GDM1 (cell line): ENCODE measurements at places on chromosomes 2 and 18.
A peak's percentile ranks its signal among the peaks of the same experiment; 100 is the strongest.

DNA sequence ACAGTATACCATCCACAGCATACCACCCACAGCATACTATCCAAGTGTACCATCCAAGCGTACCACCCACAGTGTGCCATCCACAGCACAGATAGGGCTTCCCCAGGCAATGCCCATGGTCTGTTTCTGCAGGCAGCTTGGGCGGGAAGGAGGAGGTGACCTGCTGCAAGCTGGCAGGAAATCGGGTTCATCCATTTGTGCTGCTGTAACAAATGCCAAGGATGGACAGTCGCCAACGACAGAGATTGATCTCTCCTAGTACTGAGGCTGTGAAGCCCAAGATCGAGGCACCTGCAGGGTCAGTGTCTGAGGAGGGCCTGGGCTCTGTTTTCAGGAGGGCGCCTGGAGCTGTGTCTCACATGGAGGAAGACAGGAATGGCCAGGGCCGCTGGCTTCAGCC, 93.6 kb upstream of the SNTG2 start:
- no peak for DNase-seq

DNA sequence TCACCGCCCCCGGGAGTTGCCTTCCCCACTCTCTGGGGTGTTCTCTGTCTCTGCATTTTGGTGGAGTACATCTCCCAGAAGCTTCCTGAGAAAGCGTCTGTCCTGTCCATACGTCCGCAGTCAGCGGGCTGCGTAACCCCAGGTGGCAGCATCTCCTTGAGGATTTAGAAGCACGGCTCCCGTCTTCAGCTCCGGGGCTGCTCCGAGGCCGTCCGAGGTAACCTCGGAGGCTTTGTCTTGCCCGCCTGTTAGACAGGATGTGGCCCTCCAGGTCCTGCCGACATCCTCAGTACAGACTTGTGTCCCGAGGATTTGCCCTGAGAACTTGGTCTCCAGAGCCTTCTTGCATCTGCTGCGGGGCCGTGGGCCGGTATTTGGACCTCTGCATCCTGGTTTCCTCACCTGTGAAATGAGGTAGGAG, 58.4 kb downstream of the CTDP1 start:
- no peak for DNase-seq

GRCh38 chr2:206457188-206457634, 13.9 kb downstream of the ADAM23 start:
- DNase-seq: no peak

- no peak for DNase-seq
Measured at GRCh38 chr2:44949329-44950151, 8.0 kb downstream of the SIX3 start.

DNA sequence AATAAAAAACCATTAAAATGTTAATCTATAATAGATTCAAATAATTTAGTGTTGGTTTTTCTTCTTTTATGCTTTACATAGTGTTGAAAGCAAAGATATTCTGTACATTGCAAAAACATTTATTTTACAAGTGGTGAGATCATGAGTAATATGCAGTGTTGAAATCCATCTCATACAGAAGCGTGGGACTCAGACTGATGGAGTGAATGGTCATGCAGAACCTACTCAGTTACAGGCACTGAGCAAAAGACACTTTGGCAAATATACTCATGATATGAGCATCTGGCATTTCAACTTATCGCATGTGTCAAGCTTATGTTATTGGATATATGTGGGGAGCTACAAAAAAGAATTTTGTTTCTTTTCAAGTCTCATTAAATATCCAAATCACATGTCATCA, 620.2 kb upstream of the NETO1 start:
- DNase-seq: no peak

DNA sequence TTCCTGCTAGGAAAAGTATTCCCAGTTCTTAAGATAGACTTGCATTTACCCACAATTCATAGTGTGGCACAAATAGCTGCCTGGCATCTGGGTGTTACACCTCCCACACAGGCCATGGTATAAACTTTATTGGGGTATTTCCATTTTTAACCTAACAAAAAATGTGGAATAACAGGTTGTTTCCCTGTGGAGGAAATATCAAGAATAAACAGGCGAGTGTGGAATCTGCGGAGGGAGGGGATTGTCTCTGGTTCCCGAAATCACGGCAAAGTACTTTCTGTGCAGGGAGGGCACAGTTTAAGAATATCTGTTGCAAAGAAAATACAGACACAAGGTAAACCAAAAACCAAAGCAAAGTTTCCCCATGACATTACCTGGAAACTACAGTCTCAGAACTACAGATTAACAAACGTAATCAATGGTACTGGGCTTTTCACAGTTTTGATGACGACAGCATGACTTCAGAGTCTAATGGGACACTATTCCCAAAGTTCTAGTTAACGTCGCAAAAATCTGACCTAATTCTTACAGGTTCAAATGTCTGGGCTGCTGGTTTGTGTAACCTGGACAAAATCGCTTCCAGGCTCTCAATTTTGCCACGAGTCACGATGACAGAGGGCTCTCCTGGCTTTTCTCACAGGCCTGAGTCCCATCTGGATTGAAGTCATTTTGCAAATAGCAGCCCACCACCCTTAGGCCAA, 1.4 kb downstream of the STARD7 start:
- DNase-seq: no peak

DNA sequence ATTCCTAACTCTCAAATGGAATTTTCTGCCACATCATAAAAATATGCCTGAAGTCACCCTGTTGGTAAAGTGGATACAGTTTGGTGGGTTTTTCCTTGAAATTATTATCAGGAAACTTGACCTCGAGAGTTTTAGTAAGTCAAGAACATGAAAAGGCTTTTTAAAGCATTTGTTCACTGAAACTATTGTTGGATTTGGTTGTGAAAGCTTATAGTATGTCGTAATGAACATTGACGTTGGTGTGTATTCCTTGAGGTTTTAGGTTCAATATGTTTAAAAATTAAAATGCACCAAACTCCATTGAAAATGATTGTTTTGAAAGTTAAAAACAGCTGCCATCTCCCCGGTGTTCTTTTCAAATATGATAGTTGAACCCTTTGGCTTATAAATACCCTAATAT, 30.8 kb downstream of the AOX1 start:
- no peak for DNase-seq

DNA sequence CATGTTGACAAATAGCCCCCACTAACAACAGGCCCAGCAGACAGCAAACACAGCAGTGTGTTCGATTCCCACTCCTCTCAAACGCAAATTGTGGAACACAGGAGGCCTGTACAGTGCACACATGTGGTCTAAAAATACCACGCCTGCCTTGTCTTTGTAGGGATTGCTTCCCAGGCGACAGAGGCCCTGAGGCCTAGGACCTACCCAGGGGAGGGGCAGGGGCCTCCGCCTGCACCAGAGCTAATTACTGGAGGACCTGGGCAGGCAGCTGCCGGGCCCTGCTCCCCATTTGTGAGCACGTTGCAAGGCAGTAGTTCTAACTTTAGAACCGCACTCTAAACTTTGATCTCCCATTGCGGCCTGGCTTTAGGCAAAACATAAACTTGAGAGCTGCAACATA, 316.0 kb downstream of the TXNL1 start:
- no peak for DNase-seq

DNA sequence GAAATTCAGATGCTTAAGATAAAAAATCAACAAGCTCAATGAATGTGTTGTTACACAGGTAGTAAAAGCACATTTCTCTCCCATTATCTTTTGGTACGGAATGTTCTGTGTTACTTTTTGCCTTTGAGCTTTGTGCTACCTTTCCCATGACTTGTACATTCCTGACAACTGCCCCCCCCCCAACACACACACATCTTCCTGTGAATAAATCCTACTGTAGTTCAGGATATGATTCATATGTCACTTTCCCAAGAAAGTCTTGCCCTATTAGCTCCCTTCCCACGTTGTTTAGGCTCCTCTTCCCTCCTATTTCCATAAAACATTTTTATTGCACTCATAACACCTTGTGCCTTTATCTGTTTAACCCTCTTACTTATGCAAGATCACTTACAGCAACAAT, 442.6 kb upstream of the LRATD1 start:
- DNase-seq: no peak

DNA sequence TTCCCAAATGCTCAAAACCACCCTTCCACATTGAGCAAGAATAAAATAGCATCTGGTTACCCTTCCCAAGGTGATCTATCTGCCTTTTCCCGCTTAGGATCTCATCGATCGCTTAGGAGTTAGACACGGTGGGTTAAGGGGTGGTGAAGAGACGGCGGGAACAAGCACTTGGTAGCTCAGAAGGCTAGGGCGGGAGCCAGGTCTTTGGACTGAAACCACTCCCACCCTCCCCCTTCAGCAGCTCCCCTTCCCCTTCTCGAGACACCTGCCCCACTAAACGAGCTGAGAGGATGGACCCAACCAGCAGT, 513 bp downstream of the THOC1 start:
- peak; percentile 48 for DNase-seq

DNA sequence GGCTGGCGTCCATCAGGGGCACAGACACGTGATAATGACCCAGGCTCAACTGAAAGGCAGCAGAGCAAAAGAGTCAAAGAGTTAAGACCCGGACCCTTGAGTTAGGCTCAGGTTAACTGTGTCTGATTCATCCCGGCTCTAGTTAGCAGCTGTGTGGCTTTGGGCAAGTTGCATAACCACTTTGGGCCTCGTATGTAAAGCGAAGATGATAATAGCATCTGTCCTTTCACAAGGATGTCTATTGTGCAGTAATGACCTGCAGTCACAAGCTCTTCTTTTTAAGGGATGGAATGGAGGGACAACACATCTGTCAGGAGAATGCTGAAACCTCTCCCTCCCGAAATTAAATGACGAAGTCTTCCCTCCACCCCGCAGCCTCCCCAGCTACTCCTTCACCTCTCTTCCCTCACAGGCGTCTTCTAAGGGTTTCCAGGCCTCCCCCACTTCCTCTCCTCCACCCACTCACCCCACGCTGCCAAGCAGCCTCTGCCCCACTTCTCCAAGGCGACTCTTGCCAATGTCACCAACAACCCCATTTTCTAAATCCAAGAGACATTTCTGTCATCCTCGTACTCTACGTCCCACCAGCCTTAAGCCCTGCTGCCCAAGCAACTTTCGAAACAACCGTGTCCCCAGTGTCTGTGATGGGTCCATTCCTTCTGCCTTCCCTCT, 135.1 kb upstream of the ID2 start:
- DNase-seq: no peak

DNA sequence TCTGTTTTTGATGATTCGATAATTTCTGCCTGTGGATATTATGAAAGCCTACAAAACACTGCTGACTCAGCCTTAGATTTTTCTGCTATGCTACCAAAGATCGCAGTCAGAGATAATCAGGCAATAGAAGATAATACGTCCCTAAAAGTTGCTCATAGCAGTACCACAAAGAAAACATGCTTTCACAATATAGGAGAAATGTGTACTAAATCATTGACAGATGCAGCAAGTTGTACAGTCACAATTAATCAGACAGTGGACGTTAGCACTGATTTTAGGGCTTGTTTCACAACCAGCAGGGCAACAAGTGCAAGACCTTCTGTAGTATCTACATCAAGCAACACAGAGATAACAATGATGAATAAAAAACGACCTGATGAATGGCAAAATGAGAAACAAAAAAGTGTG, 19.5 kb downstream of the RBM44 start:
- DNase-seq: no peak

DNA sequence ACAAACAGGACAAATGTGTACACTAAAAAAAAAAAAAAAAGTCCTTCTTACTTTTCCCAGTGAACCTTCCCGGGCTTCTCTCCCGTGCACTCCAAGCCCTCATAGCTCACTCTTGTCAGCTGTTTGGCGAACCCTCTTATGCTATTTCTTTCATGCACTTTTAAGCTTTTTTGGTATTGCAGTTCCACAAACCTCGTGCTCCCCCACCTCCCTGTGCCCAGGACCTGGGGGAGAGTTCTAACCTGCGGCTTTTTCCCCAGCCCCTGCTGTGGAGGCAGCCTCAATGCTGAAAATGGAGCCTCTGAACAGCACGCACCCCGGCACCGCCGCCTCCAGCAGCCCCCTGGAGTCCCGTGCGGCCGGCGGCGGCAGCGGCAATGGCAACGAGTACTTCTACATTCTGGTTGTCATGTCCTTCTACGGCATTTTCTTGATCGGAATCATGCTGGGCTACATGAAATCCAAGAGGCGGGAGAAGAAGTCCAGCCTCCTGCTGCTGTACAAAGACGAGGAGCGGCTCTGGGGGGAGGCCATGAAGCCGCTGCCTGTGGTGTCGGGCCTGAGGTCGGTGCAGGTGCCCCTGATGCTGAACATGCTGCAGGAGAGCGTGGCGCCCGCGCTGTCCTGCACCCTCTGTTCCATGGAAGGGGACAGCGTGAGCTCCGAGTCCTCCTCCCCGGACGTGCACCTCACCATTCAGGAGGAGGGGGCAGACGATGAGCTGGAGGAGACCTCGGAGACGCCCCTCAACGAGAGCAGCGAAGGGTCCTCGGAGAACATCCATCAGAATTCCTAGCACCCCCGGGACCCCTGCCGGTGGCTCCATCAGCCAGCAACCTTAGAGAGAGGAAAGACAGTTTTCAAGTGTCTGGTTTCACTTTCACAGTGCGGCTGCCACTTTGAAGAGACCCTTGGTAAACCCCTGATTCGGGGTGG, 826 bp downstream of the KCNE4 start:
- no peak for DNase-seq

- no peak for DNase-seq
Measured at GRCh38 chr2:40436093-40436475, 15.8 kb downstream of the SLC8A1 start.

GRCh38 chr2:194867328-194867727, 789.7 kb upstream of the SLC39A10 start:
- DNase-seq: no peak

GRCh38 chr2:188278388-188279092, 13.1 kb upstream of the GULP1 start:
- DNase-seq: no peak

GRCh38 chr2:230266638-230267037, 41.1 kb downstream of the SP140 start:
- no peak for DNase-seq

- no peak for DNase-seq
Measured at GRCh38 chr2:185208261-185208660, 530.3 kb upstream of the FSIP2 start.

- DNase-seq: no peak
Measured at GRCh38 chr18:24396082-24396633, 1.5 kb downstream of the OSBPL1A start.

GRCh38 chr2:199875400-199875799, 24.4 kb upstream of the FTCDNL1 start:
- no peak for DNase-seq

- no peak for DNase-seq
Measured at GRCh38 chr18:6605115-6605869, 124.2 kb upstream of the ARHGAP28 start.

GRCh38 chr2:173048897-173049661, 26.6 kb upstream of the MAP3K20 start:
- DNase-seq: no peak

GRCh38 chr2:16409849-16410248, 255.8 kb downstream of the CYRIA start:
- DNase-seq: no peak

- DNase-seq: no peak
Measured at GRCh38 chr2:145753041-145753608, 1233.2 kb upstream of the ZEB2 start.

DNA sequence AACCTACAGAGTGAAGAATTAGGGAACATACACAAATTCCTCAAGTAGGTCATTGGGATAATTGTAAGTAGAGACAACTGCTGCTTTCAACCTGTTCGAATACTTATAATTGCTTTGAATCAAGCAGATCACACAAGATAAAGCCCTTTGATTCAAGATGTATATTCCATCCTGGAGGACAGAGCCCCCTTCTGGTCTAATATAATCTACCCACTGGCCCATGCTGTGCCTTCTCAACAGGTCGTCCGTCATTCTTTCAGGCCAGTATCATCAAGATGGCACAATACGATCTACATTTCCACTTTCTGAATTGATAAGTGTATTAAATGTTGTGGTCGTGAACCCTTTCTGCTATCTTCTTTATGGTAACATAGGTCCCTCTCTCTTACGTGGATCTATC, 387.0 kb upstream of the CDH19 start:
- no peak for DNase-seq
